ENCODE measurements at places on chromosomes 13 and 19.

- no peak for DNase-seq
Observed at GRCh38 chr13:108728370-108728769, 99.0 kb downstream of the MYO16 start.

- DNase-seq = no peak
Observed at GRCh38 chr19:38695832-38696728, 48.2 kb downstream of the CAPN12 start.

- no peak for DNase-seq
Observed at GRCh38 chr19:55284405-55285058, 735 bp downstream of the BRSK1 start.

- no peak for DNase-seq
Observed at GRCh38 chr13:22357132-22357531, 686.3 kb downstream of the FGF9 start.

- DNase-seq = no peak
Observed at GRCh38 chr19:2867025-2867991, at the start of gene ZNF556. TSS of gene ZNF556 (plus strand) at chr19:2867335. CDS start at chr19:2867422, 87 bp downstream.

DNA sequence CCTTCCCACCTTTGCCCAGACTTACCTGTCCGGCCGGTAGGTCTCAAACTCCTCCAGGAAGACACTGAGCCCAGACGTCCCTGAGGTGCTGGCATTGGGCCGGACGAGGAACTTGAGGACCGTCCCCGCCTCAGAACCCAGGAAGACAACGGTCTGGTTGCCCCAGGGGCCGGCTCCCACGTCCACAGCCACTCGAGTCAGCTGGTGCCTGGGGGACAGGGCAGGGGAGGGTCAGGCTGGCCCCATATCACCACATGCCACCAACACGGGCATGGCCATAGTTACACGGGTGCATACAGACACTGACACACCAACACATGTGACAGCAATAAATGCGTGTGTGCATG lies 8.4 kb upstream of the LRG1 start:
- DNase-seq = no peak

- DNase-seq = no peak
Observed at GRCh38 chr13:65606622-65607021, 1623.5 kb downstream of the PCDH9 start.

GRCh38 chr13:33794576-33794975 lies 23.4 kb upstream of the RFC3 start:
- no peak for DNase-seq

DNA sequence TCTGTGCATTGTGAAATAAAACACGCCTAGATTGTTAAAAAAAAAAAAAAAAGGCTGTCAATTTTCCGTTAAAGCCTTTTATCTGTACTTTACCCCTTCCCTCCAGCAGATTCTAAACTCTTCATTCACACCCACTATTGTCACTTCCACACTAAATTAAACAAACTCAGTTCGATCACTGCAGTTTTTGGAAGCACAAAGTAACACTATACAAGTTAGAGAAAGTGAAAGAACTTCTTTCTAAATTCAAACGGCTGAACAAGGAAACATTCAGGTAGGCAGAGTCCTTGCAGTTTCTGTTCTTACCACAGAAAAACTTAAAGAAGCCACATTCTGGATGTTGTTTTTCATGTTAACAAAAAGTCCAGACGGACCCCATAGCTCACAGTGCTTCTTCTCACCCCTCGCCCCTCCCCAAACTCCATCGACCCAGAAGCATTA lies 27.5 kb upstream of the UBE2L5 start:
- DNase-seq = no peak

GRCh38 chr13:83515268-83516015 lies 366.8 kb downstream of the SLITRK1 start:
- DNase-seq = no peak

Measured in keratinocyte (primary cell).